ENCODE measurements at places on chromosomes 4 and X.

DNA sequence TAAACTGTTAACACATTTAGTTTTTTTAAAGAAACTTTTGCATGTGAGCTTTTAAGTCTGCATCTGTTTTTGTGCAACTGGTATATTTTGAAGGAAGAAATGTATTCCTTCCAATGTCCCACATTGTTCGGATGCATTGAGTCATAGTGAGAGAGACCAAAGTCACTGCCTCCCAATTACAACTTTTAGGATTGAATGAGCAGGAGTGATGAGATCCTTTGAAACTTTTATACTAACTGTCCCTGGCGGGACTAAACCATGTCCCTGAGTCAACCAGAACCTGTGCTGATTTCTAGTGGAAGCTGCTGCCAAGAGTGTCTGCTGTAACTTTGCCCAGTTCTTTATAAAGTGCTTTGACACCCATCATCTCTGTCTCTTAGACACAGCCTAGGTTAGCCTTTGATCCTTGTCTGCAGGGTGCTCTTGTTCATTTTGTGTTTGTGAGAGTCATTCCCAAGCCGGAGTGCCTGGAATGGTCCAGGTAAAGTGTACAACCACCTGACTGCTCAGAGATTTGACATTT is 122.7 kb downstream of the ZNF518B start:
- no peak for DNase-seq

GRCh38 chr4:727576-727975 is 21.9 kb downstream of the PCGF3 start:
- DNase-seq: no peak

GRCh38 chr4:138275963-138276621 is 33.9 kb upstream of the SLC7A11 start:
- no peak for DNase-seq

DNA sequence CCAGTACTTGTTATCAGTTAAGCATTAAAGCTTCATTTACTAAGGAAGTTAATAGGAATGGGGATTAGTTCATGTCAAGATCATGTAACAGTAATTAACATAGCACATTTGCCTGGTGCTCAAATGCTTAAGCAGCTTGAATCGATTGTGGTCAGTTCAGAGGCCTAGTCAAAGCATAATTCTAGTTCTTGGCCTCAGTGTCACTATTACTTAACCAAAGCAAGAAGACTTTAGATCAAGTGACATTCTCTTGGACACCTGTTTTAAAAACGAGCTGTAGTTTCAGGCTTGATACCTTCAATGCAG is 115.2 kb upstream of the BMPR1B start:
- DNase-seq: no peak

- no peak for DNase-seq
These were observed 5.2 kb downstream of the KCNE5 start for GRCh38 chrX:109619771-109620170.

DNA sequence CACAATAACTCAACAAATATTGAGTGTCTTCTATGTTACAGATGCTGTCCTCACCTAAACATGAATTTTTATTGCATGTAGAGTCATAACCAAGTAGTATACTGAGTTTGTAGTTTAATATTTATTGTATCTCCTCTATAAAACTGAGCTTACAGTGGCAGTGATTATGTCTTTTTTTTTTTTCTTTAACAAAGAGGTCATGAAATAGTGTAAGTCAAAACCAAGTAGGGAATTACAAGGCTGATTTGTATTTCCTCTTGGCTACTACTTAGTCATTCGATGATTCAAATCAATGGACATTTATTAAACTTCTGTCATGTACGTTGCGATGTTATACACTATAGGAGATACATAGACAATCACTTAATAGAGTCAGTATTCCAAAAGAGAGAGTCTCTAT is 48.4 kb downstream of the IL15 start:
- peak; percentile 45 for DNase-seq

DNA sequence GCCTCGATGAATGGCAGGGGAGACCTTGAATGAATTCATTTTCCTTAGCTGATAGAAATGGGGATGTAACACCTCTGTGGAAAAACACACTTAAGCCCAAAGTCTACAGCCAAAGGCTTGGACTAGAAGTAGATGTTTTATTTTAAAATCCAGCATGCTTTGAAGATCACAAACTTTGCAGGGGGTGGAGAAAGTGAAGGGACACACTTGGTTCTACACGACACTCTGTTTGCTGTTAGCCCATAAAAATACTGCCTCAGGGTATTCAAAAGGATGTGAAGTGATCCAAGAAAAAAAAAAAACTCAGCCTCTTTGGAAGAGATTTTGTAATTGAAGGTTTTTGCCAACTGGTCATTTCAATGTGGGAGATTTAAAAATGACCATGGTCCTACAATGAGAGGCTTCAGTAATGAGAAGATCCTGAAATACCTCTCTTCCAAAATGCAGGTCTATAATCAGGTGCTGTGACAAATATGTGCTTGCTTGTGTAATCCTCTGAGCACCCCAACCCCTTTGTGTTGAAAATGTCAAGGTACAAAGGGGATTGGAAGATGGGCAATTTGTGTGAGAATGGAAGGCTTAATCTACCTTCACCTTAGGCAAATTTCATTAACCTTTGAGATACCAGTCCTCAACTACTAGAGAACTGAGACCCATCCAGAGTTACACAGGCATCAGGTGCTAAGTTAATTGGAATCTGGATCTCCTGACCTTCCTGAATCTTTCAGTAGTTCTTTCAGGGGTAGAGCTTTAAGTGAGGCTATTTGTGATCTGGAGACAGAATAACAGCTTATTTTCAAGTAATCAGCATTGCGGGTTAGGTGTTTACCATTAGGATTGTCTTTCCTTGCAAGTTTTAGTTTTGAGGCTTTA is 82.5 kb downstream of the HS6ST2 start:
- DNase-seq: no peak

GRCh38 chrX:107025545-107025944 is 25.5 kb upstream of the MORC4 start:
- peak; percentile 23 for DNase-seq

DNA sequence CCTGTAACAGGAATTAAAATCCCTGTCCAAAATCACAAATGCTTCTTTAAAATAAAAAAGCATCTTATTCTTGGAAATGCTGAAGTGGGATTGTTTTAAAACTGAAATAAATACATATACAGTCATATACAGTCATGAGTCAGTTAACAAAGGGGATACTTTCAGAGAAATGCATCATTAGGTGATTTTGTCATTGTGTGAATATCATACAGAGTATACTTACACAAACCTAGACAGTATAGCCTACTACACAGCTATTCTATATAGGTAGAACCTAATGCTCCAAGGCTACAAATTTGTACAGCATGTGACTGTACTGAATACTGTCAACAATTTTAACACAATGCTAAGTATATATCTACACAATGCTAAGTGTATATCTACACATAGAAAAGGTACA is 104.3 kb downstream of the BRWD3 start:
- no peak for DNase-seq

DNA sequence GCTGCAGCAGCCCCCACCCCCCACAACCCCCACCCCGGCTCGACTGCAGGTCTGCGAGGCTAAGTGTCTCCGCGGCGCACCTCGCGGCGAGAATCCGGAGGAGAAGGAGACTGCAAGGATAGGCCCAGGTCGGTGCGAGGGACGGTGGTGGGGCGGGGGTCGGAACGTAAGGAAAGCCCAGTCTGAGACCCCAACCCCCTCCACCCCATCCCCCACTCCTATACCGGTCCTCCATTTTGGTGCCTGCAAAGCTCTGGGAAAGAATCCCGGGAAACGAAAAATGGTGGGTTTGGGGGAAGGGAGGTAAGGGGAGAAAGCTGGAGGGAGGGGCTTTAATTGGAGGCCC is 614 bp downstream of the BEX3 start:
- DNase-seq: no peak

DNA sequence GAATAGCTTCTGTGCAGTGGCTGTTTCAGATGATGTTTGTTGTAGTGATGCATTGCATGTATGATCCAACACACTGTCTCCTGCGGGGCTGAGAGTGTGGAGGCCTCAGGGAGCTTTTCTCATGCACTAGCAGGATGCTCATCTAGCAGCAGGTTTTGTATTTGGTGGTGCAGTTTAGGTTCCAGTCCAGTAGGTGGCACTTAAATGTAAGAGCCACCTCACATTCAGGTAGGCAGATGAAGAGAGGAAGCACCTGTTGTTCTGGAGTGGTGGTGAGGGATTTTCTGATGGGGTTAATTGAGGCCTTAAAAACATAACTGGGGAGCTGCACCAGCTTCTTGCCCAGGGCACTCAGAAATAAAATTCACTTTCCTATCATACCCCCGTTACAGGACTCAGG is 300.9 kb downstream of the SPIN4 start:
- no peak for DNase-seq

DNA sequence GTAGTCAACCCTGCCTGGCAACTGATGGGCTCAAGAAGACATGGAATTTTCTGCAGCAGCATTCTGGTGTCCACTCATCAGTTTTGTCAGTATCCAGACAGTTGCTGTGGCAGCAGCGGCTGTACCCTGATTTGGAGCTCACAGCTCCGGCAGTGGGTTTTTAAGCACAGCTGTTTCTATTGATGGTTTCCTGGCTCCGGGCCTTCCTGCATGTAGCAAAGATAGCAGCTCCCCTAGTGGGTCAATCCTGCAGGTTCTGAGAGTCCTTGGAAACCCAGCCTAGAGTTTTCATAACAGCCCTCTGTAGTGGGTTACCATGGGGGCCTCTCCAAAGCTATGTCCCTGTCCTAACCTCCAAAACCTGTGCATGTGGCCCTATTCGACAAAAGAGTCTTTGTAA is 84.0 kb upstream of the ATP6AP2 start:
- DNase-seq: no peak

DNA sequence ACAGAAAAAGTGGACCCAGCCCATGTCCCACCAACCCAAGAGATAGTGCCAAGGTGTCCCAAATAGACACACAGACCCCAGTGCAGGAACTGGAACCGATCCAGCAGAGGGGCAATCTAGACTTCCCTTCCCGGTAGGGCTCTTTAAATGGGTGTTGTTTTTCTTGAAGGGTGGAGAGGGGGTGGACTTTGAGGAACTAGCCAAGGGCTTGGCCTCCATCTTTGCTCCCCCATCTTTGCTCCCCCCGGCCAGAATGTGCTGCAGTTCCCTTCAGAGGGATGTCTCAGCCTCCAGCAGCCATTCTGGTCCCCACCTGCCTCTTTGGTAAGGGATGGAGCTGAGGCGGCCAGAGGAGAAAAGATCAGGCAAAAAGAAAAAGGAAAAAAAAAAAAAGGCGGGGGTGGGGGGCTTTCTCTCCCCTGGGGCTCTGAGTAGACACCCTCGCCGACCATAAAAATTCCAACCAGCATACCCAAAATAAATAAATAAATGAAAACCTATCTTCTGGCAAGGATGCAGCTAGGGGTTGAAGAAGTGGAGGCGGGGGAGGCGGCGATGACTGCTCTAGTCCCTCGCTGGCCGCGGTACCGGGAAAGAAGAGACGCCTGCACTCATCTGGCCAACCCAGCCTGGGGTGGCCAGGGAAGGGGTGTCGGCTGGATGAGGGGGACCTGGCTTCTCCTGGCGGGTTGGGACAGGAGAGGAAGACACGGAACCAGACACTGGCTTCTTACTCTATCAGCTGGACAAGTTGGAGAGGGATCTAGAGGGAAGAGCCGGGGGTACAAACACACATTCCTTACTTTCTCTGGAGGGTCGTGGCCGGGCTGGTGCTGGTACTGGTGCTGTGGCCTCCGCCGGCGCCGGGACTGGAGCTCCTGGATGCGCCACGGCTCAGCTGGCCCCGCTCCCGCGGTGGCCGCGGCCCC is 38.5 kb upstream of the IQSEC2 start:
- DNase-seq: peak; percentile 22

- no peak for DNase-seq
These were observed 226.9 kb downstream of the ASMT start for GRCh38 chrX:1841746-1842145.

DNA sequence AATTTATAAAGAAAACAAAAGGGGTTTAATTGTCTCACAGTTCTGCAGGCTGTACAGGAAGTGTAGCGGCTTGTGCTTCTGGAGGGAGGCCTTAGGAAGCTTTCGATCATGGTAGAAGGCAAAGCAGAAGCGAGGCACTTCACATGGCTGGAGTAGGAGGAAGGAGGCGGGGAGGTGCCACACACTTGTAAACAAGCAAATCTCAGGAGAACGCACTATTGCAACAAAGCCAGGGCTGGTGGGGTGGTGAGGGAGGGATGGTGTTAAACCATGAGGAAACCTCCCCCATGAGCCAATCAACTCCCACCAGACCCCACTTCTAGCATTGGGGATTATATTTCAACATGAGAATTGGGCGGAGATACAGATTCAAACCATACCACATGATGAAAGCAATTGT is 1116.3 kb downstream of the FAT4 start:
- DNase-seq: no peak

- peak; percentile 4 for DNase-seq
These were observed 243.6 kb upstream of the DKK2 start for GRCh38 chr4:107279733-107280132.

GRCh38 chrX:139194571-139195280 is 335.8 kb upstream of the F9 start:
- DNase-seq: peak; percentile 39

DNA sequence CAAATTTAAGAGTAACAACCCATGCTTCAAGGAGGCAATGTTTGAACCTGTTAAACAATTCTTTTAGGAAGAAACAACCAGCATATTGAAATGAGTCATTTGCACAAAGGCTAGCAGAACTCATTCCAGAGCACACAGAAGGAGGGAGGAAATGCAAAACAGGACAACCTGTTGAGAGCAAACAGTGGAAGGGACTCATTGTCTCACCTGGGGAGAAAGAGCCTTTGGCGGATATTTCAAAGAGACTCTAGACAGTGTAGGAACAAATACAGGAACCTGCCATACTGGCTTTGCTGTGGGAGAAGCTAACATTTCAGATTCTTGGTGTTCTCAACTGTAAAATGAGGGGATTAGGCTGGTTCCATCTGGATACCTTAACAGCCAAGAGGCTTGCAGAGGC is 14.8 kb upstream of the RASGEF1B start:
- DNase-seq: no peak

GRCh38 chr4:177450426-177451107 is 8.3 kb upstream of the AGA start:
- peak; percentile 11 for DNase-seq

- DNase-seq: no peak
These were observed 83.6 kb upstream of the MAPK10 start for GRCh38 chr4:86443495-86443894.

GRCh38 chrX:10569946-10570345 is 50.4 kb downstream of the MID1 start:
- peak; percentile 32 for DNase-seq

DNA sequence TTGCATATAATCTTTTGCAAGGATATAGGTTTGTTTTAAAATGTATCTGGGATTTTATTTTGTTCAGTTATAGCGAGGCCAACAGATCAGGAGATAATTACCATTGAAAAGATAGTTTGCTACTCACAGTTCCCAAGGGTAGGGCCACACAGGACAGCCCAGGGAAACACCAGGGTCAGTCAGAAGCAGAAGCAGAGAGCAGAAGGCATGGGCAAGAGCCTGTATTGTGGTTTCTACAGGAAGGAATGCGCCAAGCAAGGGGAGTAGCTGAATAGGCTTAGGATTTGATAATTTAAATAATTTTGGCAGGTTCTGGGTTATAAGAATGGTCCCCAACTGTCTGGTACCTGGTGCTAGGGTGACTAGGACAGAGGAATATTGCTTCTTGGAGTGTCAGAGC is 61.6 kb downstream of the SYNPO2 start:
- no peak for DNase-seq
